ENCODE measurements at places on chromosomes 2 and 18.

DNA sequence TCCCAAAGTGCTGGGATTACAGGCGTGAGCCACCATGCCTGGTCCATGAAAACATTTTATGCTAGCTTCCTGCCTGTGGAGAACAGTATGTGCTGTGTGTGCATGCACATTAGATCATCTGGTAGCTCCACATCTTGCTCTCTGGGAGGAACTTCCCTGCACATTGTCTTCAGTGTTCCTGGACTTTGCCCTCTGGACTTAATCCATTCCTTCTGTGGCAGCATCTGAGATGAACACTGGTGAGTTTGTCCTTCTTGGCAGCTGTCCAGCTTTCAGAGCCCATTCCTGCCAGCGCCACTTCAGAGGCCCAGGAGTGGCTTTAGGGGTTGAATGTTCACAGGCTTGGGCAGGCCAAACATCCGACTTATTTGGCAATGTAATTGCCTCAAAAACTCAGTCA lies 65.2 kb downstream of the POU3F3 start:
- no peak for DNase-seq

GRCh38 chr2:101942851-101943250 lies 48.9 kb upstream of the IL1R2 start:
- DNase-seq, result no peak

DNA sequence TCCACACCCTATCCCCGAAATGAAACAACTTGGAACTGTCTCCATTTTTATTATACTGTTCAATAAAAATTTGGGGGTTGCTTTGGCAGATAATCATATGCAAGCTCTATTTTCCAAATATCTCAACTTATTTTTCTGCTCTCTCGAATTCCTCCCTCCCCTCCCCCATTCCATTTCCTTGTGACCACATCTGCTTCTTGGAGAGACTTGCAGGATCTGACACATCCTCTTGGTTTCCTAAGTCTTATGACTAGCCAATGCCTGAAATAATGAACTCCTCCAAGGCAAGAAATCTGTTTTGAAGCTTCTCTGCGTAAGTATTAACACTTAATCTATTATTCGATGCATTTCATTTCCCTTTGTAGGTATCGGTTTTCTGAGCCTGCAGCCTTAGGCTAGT lies 16.1 kb downstream of the TGIF1 start:
- DNase-seq, result no peak

- DNase-seq, result no peak
Measured at GRCh38 chr2:239238381-239238780, 162.4 kb downstream of the HDAC4 start.

DNA sequence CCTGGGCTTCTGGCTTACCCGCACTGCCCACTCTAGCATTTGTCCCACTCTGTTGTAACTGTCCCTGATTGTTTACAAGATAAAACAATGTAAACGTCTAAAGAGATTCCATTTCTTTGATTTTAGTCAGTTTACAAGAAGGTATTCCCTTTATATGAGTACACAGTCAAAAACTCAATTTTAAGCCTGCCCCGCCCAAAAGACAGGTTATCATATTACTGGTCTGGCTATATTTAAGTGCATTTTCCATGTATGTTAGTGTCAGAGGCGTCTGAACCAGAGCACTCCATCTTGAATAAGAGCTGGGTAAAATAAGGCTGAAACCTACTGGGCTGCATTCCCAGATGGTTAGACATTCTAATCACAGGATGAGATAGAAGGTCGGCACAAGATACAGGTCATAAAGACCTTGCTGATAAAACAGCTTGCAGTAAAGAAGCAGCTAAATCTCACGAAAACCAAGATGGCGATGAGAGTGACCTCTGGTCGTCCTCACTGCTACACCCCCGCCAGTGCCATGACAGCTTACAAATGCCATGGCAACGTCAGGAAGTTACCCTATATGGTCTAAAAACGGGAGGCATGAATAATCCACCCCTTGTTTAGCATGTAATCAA lies 15.0 kb downstream of the GPR45 start:
- no peak for DNase-seq

DNA sequence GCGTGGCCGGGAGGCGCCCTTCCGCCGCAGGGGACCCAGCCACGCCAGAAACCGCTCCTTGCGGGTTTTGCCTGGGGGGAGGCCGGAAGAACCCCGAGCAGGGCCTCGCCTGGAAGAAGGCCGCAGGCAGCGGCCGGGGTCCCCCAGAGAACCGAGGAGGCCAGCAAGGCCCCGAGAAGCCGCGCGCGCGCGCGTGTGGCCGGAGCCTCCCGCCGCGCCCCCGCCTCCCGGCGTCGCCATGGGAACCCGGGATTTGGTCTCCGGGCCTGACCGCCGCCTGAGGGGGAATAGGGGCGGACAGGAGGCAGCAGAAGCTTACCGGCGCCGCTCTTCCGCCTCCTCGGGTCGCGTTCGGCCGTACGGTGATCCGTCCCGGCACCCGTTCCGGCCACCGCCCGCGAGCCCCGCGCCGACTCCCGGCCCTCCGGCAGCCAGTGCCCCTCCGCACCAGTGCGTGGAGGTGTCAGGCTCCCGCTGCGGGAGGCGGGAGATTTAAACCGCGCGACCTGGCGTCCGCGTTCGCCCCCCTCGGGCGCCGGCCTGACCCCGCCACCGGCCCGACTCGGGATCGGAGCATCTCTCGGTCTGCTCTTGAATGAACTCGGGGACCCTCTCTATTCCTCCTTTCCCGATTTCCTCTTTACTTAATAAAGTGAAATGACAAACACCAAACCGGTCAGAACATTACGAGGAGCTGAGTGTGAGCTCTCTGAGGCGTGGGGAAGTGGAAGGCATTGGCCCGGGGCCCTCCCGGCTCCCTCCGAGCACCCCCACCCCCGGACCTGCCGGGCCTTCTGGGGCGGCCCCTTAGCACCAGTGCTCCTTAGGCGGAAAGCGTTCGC lies at the start of gene ICA1L:
ICA1L (minus strand) TSS at position 467 of the 842 bp plus-strand sequence. CDS start 42,757 bp downstream, outside the sequence.
- peak; percentile 69 for DNase-seq

GRCh38 chr18:24366328-24366727 lies 31.3 kb downstream of the OSBPL1A start:
- no peak for DNase-seq

- no peak for DNase-seq
Measured at GRCh38 chr2:101278925-101279324, 26.2 kb downstream of the CNOT11 start.

GRCh38 chr2:127475788-127476187 lies 50.5 kb downstream of the IWS1 start:
- DNase-seq, result no peak

DNA sequence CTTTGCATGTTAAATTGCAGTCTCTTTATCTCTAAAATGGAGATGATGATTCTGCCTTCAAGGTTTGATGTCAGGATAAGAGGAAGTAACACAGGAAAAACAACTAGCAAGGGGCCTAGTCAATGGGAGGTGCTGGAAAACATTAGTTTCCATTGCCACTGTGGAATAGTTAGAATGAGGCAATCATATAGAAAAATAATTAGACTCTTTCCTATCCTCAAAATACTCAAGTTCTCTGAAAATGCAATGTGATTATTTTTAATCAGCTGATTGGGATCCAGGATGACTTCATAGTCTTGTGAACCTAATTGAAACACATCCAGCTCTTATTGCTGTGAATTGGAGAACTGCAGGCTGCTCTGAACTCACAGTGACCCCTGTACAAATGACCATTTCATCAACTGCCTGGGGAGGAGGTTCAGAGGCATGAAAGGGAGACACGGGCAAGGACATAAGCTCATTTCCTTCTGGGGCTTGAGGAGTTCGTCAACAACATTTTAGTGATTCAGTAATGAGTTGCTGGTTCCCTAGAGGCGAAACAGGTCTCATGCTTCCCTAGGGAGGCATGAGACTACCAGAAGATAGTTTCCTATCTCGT lies 422.5 kb downstream of the LPIN1 start:
- DNase-seq, result no peak

DNA sequence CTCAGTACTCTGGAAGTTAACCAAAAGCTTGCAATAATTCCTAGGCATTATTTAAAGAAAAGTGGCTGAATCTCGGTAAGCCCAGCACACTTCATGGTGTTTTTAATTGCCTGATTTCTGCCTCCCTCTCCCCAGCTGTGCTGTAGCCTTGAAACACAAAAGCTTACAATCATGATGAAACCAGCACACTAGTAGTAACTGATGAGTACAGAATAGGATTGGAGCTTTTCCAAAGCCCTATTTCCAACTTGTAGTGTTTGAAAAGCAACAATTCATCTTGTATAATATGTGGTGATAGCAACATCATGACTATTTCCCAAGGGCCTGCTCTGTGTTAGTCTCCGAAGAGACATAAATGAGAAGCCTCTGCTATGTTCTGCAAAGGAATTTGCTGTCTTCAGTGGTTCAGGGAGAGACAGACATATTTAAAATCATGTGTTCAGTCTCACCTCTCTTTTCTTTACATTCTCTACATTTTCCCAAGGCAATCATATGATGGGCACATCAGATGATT lies 1015.0 kb downstream of the BCL11A start:
- DNase-seq, result no peak

- DNase-seq, result no peak
Measured at GRCh38 chr2:145185696-145186095, 665.8 kb upstream of the ZEB2 start.

DNA sequence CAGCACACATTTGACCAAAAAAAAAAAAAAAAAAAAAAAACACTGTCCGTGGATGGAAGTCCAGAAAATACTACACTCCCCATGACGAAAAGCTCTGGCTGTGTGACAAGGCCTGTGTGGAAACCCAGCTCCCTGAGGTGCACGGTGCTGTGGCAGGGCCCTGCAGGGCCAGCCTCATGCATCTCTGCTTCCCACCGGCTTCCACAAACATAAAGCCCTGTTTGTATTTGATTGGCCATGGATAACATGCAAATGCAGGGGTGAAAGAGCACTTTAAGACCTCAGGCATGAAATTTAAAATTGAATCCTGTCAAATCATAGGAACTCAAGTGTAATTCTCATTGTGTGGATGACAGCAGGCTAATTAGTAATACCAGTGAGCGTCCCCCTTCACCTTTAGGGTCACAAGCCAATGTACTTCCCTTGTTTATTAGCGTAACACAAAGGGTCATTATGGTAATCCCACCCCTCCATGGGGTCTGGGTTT lies 757.2 kb downstream of the GALR1 start:
- no peak for DNase-seq

- peak; percentile 95 for DNase-seq
Measured at GRCh38 chr18:21740538-21741311, at the start of gene MIB1. Gene MIB1 (plus strand): TSS chr18:21740792. CDS start chr18:21741584, 792 bp downstream.

GRCh38 chr2:217418544-217418943 lies 558.7 kb upstream of the TNP1 start:
- DNase-seq, result no peak

GRCh38 chr18:70413455-70413854 lies 124.6 kb downstream of the SOCS6 start:
- DNase-seq, result no peak

DNA sequence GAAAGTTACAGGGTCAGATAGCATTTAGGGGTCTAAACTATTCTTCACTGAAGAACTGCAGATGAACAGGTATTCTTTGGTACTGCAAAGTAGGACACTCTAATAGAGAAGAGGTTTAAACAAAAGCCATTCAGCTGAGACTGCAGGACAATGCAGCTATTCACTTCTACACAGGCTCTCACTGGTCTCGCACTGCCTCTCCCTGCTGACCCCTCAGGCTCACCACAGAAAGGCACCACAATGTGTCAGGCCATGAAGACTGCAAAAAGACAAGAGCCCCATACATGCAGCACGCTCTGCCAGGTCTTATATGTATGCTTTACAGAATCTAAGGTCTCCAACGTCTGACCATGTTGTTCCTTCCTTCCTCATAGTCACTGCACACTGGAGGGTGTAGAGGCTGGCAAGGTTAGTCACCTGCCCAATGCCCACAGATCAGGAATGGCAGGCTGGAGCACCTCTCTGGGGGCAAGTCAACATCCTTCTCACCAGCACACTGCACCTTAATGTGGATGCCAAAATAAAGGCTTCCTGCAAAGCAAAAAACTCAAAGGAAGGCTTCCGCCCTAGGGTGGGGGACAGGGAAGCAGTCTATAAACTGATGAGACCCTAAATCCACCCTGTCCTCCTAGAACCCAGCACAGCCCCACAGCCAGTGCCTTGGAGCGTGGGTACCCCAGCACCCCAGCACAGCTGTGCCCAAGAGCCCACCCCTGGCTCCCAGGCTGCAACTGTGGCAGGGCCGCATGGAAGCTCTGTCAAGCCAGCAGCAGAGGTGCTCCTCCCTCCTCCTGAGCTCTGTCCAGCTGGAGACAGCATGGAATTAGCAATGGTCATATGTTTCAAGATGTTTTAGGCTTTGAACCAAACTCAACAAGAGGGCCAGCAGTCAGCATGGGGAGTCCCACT lies 10.7 kb upstream of the RNU4ATAC start:
- DNase-seq, result no peak

DNA sequence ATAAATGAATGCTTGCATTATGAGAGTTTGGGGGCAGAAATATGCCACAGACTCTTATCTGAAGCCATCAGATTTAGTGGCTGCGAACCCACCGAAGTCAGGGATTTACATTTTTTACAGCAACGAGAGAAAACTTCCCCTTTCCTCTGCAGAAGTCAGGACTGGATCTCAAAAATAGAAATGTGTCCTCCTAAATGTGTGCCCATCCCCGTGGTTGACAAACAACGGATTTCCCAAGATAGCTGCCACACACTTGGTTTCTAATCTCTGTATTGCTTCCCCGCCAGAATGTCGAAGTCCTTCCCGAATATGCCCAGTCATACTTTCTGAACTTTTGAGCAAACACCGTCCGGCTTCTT lies 879 bp upstream of the ADAM23 start:
- DNase-seq, result no peak

DNA sequence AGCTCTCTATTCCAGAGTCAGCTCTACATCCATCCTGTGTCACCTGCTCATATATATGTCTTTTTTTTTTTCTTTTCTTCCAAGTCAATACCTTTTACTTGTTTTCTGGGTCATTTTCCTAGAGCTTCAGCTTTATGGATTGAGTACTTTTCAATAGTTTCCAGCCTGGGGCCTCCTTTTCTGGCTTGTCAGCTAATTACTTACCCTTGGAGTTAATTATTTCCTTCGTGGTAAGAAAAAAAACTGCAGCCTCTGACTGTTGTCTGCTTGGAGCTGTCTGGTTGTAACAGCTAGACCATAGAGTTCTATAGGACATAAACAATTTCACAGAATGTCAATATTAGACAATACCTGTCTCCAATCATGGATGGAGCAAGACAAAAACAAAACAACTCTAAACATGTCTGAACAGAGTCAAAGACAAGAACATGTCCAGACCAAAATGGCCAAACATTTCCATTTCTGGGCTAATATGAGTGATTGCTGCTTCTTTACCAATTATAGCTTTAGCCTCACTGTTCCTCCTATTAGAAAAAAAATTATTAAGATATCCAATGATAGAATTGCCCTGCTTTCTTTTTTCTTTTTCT lies 643.1 kb downstream of the SLC4A3 start:
- DNase-seq, result no peak

DNA sequence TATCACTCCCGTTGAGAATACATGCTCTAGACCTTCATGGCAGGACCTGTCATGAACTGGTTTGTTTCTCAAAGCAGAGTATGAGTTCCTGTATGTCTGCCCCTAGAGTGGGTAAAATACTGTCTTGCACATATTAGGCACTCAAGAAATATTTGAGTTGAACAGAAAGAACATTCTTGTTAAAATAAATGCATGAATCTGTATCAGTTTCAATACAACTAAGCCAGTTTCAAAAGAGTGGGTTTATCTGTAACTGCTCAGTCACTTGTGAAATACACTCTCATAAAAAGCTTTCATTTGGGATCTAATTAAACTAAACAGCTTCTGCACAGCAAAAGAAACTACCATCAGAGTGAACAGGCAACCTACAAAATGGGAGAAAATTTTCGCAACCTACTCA lies 69.2 kb downstream of the RFTN2 start:
- DNase-seq, result no peak

All from RWPE2 (cell line).